Esophagus (tissue), 2 donors: ENCODE measurements at places on chromosomes 16 and 17. TPM values are rescaled to one million over a fixed set of nuclear protein-coding genes. Genes with fewer than 3 reads are reported as not detected.

Gene ZSCAN32
- 7.0 TPM for polyA plus RNA-seq

Gene PLCG2
- polyA plus RNA-seq: 4.4 TPM

Gene CASKIN2
- polyA plus RNA-seq: 6.3 TPM

Gene HOXB8
- not detected for polyA plus RNA-seq

Gene CD300LF
- 0.04 TPM for polyA plus RNA-seq

Gene DDX52
- 12.6 TPM for polyA plus RNA-seq
